ENCODE measurements at places on chromosomes 3 and 15.

- no peak for DNase-seq
These were observed 135.5 kb downstream of the CNTN6 start for GRCh38 chr3:1228289-1228688.

DNA sequence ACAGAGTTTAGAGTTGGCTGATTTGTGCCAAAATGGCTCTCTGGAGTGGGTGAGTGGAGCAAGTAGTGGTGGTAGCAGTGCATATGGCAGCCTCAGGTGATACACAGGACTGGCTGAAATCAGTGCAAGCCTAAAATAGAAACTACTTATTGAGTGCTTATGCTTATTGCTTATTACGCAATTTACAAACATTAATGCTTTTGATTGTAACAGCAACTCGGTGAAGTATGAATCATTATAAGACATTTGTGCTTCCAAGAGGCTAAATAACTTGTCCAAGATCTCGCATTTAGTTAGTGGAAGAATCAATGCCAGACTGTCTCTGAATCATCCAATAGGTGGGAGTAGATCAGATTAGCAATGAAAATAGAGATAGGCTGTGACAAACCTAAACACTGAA is 353.8 kb downstream of the NAALADL2 start:
- DNase-seq: no peak

GRCh38 chr3:101497803-101498202 is 15.2 kb downstream of the SENP7 start:
- no peak for DNase-seq

DNA sequence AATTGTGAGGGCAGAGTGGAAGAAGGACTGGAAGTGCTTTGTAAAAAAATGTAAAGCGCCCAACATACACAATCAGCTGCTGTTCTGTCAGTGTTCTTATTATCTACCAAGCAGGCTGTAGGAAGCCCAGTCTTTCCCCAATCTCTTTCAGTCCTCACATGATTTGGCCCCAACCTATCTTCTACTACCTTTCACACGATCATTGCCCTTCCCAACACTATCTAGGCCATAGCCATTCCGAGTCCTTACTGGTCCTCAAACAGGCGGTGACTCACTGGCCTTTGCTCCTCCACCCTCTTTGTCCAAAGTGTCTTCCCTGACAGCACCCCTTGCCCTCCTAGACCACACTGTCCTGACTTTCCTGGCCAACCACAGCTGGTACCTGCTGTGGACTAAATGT is 861 bp upstream of the RFT1 start:
- peak; percentile 19 for DNase-seq
